GM03348 (cell line): ENCODE measurements at places on chromosomes 7 and 10.
A peak's percentile ranks its signal among the peaks of the same experiment; 100 is the strongest.

- no peak for DNase-seq
These were observed 125.9 kb downstream of the GLCCI1 start for GRCh38 chr7:8094164-8095140.

DNA sequence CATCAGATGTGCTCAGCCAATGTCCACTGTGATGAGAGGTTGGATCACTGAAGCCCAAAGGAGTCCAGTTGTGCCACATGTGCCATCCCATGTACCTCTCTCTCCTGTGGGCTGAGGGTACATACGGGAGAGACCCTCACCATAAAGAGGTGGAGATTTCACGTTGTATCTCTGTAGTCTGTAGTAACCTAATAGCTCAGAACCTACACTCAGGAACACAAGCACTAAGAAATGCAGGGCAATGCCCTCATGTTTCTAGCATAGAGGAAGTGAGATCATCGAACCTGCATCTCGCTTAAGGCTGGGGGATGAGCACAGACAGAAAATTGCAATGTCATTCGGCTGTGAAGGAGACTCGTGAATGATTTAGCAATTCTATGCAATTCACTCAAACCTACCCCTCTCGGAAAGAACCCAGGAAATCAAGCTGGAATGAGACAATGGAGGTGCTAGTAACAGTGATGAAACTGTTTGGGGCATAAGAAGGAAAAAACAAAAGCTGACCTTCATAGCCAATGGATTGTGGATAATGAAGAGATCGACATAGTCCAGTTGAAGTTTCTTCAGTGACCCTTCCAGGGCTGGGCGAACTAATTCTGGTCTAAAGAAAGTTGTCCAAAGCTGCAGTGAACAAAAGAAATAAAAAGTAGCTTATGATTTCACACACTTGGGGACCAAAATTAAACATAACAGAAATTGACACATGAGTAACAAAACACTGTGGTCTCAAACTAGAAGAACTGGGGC lies 80.3 kb upstream of the UCN3 start:
- DNase-seq = peak; percentile 76

DNA sequence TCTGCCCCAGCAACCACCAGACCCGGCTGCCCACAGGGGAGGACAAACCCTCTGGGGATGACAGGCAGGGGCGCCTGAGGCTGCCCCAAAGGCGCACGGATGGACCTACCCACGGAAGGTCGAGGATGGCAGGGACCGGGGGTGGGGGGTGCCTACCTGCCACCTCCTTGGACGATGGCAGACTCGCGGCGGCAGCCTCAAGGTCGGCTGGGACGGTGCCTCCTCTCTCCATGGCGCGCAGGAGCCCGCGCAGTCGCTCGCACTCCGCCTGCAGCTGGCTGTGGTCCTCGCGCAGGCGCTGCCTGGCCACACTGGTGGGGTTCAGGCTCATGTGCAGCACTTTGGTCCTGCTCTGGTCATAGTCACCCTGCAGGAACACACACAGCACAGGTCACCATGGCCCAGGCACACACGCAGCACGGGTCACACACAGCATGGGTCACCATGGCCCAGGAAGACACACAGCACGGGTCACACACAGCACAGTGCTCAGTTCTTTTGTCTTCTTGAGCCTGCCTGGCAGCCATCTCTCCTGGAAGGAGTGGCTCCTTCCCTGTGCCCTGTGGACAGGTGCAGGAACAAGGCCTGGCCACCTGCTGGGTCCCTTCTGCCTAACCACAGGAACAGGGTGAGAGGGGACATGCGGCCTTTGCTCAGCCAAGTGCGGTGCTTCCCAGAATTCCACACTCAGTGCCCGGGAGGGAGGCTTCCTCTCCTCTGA lies 266.6 kb downstream of the ELFN1 start:
- no peak for DNase-seq

- DNase-seq = peak; percentile 70
These were observed 31.7 kb downstream of the HTRA1 start for GRCh38 chr10:122492999-122493481.

DNA sequence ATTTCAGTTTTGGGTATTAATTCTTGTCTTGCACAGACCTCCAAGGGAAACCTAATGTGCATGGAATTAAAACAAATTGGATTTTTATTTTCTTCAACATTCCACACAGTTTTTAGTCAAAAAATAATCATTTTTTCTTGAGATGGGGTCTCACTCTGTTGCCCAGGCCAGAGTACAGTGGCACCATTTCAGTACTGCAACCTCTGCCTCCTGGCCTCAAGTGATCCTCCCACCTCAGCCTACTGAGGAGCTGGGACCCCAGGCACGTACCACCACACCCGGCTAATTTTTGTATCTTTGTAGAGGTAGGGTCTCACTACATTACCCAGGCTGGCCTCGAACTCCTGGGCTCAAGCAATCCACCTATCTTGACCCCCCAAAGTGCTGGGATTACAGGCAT lies 4.9 kb downstream of the BAIAP2L1 start:
- DNase-seq = no peak
